Amniotic epithelial cell (primary cell): ENCODE measurements at places on chromosomes 5 and 9.

DNA sequence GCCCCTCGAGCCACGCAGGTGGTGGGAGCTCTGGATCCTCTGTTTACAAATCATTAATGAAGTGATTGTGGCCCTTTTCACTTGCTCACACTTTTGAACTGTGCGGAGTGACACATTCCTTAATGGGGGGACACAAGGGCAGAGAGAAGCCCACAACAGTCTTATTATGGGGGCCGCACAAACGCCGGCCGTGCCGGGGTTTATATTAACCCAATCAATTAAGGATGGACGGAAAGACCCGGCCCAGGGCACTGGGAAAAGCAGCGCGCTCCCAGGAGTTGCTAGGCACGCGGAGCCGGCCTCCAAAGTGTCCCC, 634.8 kb downstream of the IRX1 start:
- DNase-seq: no peak

DNA sequence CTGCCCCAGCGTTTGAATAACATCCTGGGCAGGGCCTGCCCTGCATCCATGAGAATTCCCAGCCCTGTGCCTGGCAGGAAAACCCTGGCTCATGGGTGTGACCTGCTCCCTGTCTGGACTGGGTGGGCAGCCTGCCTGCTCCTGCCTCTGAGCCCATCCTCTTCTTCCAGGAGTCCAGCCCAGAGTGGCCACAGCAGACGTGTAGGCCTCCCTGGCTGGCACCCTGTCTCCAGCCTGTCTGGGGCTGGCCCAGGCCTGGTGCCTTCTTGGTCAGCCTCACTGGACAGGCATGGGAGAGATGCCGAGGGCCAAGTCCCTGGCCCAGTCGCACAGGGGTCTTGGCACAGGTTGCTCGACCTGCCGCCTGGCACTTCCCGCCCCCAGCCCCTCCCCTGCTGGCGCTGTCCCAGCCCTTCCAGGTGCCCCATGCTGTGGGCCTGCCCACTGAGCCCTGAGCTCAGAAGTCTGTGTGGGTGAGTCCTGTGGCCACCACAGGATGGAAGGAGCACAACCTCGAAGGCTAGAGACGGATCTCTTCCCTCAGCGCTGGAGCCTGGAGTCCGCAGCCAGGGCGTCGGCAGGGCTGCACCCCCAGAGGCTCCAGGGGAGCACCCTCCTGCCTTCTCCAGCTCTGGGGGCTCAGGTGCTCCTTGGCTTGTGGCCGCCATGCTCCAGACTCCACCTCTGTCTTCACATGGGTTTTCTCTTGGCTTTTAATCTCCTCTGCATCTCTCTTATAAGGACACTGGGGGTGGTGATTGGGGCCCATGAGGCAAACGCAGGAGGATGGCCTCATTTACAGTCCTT, 11.8 kb upstream of the COL5A1 start:
- DNase-seq: no peak

DNA sequence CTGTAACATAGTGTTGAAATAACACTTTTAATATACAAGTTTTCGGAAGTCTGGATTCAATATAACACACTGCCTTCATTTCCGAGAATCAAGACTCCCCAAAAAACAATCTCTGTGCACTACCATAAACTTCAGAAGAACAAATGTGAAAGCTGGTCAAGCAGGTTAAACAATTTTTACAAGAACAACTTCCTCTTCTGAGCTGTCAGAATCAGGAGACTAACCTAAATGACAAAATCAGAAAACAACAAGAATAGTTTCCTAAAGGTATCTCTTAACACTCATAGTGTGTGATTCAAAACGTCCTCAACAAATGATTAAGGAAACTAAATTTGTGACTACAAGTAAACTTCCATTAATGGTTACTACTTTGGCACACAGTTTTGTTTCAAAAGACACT, 11.6 kb downstream of the C9orf72 start:
- no peak for DNase-seq

GRCh38 chr5:179769796-179770195, 24.0 kb upstream of the LTC4S start:
- peak; percentile 54 for DNase-seq

DNA sequence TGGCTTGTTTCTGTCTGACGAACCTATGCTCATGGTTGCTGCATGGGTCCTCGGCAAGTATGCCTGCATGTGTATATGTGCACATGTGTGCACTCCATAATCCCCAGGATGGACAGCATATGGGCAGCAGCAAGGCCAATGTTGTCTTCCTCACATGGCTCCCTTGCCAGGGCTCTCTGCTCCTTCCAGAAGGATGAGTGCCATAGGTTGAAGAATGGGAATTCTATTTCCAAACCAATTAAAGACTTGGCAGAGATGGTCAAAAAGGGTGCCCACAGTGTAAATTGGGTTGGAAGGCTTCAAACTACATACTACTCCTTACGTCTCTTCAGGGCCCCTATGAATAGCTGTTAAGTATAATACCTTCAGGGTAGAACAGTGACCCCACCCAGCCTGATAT, 212.1 kb downstream of the PBX3 start:
- DNase-seq: no peak

DNA sequence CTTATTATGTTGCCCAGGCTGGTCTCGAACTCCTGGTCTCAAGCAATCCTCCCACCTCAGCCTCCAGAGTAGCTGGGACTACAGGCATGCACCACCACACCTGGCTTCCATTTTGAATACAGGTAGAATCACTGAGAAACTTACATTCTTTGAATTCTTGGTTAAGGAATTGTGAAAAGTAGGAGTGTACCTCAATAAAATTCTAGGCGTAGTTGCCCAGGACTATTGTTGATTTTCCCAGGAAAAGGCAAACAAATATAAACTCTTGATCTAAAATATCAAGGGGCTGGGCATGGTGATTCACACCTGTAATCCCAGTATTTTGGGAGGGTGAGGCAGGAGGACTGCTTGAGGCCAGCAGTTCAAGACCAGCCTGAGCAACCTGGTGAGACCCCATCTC, 16.8 kb upstream of the DMXL1 start:
- DNase-seq: no peak

DNA sequence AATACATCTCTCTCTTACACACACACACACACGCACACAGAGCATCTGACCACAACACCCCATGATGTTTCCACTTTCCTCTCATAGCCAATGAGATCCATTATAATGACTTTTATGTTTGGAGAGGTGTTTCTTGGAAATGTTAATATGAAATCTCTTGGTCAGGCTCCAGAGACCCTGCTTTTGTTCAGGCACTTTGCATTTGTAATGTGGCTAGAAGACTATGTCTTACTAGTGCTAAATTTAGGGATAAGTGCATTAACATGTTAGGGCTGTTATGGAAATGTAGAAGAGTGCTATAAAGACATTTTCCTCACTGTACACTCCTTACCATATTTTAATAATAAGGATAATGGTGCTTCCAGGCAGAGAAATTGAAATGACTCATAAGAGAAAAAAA, 3.8 kb downstream of the CDH9 start:
- DNase-seq: no peak

GRCh38 chr5:55063220-55063863, 39.1 kb upstream of the GZMA start:
- no peak for DNase-seq

DNA sequence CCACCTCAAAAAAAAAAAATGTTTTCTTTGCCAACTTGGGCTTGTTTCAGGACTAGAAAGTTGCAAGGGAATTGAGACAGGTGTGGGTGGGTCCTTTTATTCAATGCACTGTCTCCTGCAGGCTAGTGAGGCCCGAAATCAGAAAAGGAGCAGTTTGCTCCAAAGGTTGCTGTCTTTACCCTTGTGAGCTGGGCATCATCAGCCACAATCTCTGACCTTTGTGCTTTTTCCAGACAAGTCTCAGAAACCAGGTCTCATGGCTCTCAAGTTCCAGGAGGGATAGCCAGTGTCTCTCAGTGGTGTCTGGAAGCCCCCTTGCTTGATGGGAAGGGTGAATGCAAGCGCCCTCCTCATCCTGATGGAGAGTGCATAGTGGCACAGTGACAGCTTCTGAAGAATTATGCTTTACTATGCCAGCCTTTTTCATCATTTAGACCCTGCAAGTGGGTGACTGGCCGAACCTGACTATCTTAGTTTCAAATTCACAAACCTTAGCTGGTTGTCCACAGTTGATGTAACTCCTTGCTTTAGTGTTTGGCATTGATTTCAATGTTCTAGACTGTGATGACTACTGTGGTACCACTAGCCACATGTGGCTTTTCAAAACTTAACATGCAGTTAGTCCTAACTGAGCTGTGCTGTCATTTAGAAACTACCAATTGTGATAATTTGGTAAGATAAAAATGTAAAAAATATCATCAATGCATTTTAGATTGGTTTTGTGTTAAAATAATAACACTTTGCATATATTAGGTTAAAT, 468.6 kb downstream of the GADD45G start:
- no peak for DNase-seq

DNA sequence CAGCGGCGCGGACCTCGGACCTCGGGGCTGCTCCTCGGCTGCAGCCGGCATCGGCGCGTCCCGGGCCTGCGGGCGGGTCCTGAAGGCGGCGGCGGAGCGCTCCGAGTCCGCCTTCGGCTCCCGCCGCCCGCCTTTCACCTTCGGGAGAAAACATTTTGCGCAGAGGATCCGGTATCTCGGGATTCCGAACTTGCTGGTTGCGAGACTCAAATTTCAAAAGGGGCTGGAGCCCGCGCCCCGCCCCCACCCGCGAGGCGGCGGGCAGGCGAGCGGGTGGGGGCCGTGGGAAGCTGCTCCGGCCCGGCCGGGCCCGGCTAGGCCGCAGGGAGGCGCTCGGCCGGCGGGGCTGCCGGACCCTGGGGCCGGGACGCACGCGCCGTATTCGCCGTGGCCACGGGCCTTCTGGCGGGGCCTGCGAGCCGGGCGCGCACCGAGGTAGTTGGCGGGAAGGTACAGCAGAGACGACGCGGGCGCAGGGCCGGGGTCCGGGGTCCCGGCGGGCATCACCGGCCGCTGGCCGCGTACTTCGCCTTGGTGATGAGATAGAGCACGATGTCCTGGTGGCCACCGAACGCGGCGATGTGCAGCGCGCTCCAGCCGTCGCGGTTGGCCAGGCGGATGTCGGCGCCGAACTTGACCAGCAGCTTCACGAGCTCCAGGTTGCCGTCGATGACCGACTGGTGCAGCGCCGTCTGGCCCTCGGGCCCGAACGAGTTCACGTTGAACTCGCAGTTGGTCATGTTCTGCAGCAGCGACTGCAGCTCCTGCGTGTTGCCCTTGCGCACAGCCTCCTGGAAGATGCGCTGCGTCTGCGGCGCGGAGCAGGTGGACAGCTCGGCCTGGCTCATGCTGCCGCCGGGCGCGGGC, 757 bp downstream of the NRARP start:
- peak; percentile 53 for DNase-seq

- DNase-seq: no peak
Observed at GRCh38 chr9:21543187-21543586, 61.1 kb upstream of the IFNE start.

GRCh38 chr9:108142504-108143201, 653.1 kb upstream of the KLF4 start:
- peak; percentile 73 for DNase-seq

DNA sequence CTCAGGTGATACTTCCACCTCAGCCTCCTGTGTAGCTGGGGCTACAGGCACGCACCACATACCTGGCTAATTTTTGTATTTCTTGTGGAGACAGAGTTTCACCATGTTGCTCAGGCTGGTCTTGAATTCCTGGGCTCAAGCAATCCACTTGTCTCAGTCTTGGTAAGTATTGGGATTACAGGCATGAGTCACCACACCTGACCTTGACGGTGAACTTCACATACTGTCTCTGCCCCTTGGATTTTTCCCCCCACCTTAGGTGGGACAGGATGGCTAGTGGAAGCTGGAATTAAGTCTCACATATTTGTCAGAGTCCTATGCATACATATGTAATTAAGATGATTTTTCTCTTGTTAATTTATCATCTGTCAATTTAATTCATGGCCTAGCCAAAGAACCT, 20.9 kb upstream of the RFK start:
- peak; percentile 49 for DNase-seq

GRCh38 chr5:143819716-143820115, 7.8 kb downstream of the HMHB1 start:
- no peak for DNase-seq

DNA sequence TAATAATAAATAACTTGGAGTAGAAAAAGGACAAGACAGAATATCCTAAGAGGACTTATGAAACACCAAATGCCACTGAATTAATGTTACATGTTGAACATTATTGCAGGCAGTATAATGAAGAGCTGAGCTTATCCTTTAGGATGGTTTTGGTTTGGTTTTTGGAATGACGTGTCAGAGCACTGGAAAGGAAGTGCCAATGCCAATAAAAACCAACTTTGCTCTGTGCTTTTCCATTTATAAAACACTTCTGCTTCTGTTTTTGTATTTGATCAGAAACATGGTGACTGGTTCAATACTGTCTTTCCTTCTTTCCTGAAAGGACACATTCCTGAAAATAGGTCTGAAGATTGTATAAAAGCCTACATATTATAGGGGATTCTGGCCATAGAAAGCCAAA, 4.2 kb downstream of the MEGF10 start:
- no peak for DNase-seq

GRCh38 chr5:57417320-57417719, 65.3 kb downstream of the ACTBL2 start:
- DNase-seq: no peak

DNA sequence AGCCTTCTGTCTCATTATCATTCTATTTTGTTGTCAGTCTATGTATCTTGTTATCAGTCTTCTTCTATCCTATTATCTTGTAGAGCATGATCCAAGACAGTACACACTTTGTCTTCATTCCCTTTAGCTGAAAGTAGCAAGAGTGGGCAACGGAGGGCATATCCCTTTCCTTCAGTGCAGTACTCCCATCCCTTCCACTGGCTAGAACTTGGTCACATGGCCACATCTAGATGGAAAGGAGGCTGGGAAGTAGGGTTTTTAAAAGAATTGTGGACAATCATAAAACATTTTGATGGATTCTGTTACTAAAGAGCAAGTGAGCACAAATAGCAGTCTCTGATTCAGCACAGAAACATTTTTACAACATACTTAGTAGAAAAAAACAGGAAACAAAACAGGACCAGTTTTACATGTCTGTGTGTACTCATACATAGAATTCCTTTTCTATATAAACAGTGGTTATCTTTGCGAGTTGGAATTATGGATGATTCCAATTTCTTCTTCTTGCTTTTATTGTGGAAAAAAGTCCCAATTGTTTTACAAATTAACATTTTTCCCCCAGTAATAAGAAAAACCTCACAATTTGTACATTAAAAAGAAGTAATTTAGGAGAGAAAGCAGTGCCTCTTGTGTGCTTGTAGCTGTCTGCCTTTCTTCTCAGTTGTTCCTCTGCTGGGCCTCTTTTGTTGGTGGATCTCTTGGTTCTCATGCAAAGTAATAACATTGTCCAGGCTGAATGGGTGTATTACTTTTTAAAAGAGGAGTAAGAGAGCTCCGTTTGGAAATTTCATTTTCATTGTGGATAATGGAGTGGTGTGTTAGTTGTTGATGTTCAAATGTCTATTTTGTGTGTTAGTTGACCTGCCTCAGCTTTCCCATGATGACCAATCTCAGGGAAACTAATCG, 410.9 kb upstream of the TRPC7 start:
- DNase-seq: peak; percentile 78

DNA sequence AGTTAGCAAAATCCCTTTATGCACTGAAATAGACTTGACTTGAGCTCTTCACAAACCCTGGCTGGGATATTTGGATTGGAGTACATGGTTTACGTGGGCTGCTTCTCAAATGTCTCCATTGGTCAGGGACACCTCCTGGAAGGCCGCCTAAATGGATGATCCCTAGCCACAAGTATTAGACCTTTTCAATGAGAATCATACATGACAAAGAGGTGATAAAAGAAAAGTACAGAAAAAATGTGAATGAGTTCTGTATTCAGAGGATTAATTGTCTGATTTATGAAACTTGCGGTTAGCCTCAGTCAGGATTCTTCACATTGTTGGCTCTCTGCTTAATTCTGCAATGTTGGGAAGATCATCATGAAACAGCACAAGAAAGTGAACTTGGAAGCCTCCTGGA, 752.8 kb upstream of the ADAMTS16 start:
- no peak for DNase-seq
